ENCODE measurements at places on chromosomes 13 and 19.

GRCh38 chr19:13127811-13128575 lies 9.9 kb downstream of the NACC1 start:
- DNase-seq: no peak

- DNase-seq: no peak
These were observed 61.2 kb upstream of the WDFY2 start for GRCh38 chr13:51523082-51523518.

GRCh38 chr13:73684286-73684685 lies 449.9 kb downstream of the KLF12 start:
- no peak for DNase-seq

GRCh38 chr13:105452895-105453294 lies 1082.6 kb downstream of the EFNB2 start:
- DNase-seq: no peak

DNA sequence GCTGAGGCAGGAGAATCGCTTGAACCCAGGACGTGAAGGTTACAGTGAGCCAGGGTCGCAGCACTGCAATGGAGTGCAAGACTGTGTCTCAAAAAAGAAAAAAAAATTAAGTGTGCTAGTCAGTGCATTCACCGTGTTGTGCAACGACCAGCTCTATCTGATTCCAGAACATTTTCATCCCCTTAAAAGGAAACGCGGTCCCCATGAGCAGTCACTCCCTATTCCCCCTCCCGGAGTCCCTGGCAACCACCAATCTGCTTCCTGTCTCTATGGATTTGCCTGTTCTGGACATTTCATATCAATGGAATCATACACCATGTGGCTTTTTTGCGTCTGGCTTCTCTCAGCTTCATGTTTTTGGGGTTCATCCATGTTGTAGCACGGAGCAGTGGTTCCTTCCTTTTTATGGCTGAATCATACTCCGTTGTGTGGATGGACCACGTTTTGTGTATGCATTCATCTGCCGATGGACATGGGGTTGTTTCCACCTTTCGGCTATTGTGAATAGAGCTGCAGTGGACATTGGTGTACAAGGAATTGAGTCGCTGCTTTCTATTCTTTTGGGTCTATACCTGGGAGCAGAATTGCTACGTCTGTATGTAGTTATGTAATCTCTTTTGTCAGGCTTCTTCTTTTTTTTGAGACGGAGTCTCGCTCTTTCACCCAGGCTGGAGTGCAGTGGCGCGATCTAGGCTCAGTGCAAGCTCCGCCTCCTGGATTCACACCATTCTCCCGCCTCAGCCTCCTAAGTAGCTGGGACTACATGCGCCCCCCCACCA lies 19.8 kb downstream of the MYO9B start:
- no peak for DNase-seq

DNA sequence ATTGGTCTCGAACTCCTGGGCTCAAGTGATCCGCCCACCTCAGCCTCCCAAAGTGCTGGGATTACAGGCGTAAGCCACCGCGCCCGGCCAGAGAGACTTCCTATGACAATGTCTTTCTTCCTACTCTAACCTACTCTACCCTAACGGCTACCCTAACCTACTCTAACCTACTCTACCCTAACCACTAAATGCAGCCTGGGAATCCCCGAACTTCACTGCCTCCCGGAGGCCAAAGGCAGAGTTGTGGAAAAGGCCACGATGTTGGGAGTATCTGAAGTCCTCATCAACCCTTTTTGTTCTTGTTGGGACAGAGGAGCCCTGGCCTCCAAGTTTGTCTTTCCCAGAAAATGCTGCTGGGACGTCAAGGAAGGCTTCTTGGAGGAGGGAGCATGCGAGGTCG lies 967 bp upstream of the NR2C2AP start:
- DNase-seq: no peak

- no peak for DNase-seq
These were observed 18.8 kb downstream of the SMG9 start for GRCh38 chr19:43735957-43736356.

DNA sequence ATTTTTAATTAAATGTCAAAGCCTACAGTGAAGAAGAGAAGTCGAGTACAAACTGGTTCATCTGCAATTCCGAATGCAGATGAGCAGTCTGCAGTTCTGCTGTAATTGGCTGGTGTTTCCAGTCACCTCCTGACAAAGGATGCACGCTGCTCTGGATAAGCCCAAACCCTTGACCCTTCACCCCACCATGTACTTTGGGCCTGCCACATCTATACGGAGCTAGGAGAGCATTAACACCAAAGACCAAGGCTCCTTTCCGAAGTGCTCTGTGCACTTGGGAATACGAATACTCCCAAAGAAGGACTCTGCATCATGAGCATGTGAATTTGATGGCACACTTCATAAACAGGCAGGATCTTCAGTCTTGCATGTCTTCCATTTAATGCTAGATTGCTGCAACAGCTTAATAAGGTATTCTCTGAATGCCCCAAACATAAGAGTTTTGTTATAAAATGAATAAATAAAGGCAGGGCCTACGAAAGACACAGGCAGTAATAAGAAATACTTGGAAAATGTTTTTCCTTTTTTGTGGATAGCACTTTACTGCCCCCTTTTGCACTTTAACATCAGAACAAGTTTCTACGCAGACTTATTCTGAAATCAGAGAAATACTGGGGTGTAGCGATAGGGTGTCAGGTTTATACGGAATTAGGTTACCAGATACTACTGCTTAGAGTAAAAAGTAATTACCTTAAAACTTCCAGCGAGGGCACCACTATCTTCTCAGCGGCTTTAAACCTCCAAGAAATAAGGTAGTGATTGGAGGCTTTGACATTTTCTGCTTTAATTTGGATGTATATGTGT lies 15.0 kb downstream of the EFNB2 start:
- DNase-seq: no peak

DNA sequence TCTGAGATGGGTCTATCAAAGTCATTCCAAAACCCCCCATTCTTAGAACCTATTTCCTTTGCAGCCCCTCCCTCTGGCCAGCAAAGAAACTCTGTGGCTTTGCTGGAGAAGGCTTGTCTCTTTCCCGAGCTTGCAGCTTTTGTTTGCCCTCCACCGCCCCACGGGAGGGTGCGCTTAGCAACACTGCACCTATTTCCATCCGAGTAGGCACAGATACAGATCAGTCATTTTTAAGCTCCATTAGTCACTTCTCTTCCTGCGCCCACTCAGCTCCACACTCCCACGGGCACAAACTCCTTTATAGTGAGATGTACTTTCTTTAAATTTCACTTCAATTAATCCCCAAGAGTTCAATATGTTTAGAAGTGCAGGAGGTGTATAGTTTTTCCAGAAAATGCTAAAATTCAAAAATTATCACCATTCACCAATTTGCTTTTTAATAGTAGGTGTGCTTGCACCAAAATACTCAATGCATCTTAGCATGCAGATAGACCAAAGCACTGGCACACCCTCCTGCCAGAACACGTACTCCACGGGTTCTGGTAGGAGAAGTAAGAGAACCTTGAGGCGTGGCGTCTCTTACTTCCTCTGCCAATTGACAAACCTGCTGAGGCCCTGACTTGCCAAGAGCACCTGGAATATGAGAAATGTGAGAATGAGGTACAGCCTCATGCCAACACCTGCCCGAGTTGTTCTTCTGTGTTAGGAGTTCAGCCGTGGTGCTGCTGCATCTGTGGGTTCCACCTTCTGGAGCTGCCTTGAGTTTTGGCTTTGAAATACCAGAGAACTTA lies 183.7 kb downstream of the TEX29 start:
- DNase-seq: no peak

GRCh38 chr19:34314437-34315313 lies 50.3 kb upstream of the GPI start:
- DNase-seq: no peak

- no peak for DNase-seq
These were observed 22.8 kb downstream of the ELAVL1 start for GRCh38 chr19:7982651-7983099.

- DNase-seq: no peak
These were observed 51.8 kb upstream of the MYCBP2 start for GRCh38 chr13:77378662-77379061.

DNA sequence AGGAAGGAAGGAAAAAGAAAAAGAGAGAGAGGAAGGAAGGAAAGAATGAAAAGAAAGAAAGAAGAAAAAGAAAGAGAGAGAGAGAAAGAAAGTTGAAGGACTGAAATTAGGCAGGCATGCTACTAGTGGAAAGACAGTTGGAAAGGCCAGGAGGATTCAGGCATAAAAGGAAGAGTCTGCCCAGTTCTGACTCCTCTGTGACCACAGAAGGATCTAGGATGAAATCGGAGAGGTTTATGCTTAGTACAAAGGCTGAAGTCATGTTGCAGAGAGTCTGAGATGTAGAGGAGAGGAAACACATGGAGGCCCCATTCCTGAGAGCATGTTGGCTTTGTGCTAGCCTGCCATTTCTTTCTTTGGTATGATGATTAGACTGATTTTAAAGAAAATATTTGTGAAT lies 246.5 kb upstream of the ARGLU1 start:
- DNase-seq: no peak

DNA sequence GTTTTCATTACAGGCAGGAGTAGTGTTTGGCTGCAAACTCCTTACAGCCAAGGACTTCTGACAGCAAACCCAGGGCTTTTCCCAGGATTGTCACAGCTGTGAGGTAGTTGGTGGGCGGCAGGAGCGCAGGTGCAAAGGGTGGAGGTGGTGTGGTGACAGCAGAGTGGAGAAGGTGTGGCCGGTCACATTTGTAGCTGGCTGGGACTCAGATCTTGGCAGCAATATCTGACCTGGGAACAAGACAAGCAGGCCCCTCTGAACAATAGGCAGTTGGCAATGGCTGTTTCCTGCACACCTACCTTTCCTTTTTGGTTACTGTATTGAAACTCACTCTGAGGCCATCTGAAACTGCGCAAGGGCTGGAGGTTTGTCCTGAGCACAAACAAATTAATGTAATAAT lies 327.3 kb downstream of the COG6 start:
- DNase-seq: no peak

DNA sequence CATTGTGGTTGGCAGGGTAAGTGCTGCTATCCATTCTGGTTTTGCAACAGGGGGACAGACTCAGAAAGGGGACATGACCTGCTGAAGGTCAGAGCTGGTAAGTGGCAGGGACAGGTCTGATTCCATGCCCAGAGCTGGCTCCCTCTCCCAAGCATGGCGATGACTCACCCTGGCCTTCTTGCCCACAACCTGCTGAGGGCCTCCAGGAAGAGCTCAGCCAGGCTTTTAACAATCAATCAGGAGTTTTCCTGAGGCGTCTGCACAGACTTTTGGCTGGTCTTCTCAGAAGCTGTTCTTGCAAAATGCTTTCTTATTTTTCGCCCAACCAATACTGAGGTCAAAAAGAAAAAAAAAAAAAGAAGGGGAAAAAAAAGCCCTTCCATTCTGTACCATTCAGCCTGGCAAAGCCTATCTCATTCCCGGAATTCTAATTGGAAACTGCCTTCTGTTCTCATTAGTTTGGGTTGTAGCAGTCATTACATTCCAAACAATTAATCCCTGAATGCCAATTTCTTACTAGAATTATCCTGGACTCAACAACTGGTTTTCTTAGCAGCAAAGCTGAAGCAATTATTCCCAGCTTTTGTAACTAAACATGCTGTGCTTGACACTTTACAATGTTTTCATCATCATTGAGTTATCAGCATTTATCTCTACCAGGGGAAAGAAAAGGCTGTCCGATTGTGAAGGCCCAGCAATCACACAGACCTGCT lies 17.7 kb downstream of the SIAH3 start:
- no peak for DNase-seq

GRCh38 chr13:73261739-73262216 lies 203.0 kb downstream of the KLF5 start:
- DNase-seq: no peak

- DNase-seq: no peak
These were observed 3.5 kb upstream of the SBNO2 start for GRCh38 chr19:1177322-1178114.

- no peak for DNase-seq
These were observed 325.9 kb downstream of the KLF12 start for GRCh38 chr13:73808318-73808717.

- DNase-seq: peak; percentile 95
These were observed 3.6 kb downstream of the PRMT1 start for GRCh38 chr19:49680421-49681351.

GRCh38 chr13:112969692-112970338 lies 801 bp downstream of the MCF2L start:
- no peak for DNase-seq

- no peak for DNase-seq
These were observed 36.2 kb upstream of the LPAR6 start for GRCh38 chr13:48448959-48449614.

DNA sequence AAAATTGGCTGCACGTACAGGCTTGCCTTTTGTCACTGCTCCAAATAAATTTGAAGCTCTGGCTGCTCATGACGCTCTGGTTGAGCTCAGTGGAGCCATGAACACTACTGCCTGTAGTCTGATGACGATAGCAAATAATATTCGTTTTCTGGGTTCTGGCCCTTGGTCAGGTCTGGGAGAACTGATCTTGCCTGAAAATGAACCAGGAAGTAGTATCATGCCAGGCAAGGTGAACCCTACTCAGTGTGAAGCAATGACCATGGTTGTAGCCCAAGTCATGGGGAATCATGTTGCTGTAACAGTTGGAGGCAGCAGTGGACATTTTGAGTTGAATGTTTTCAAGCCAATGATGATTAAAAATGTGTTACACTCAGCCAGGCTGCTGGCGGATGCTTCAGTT lies 16.1 kb upstream of the AKAP11 start:
- DNase-seq: no peak

GRCh38 chr13:85772367-85772766 lies 26.9 kb downstream of the SLITRK6 start:
- DNase-seq: no peak

GRCh38 chr19:43777163-43777695 lies 3.5 kb downstream of the KCNN4 start:
- DNase-seq: no peak

- DNase-seq: peak; percentile 1
These were observed 1124.9 kb downstream of the EFNB2 start for GRCh38 chr13:105410602-105411001.

- no peak for DNase-seq
These were observed 1494.5 kb downstream of the SLITRK5 start for GRCh38 chr13:89165685-89166084.

DNA sequence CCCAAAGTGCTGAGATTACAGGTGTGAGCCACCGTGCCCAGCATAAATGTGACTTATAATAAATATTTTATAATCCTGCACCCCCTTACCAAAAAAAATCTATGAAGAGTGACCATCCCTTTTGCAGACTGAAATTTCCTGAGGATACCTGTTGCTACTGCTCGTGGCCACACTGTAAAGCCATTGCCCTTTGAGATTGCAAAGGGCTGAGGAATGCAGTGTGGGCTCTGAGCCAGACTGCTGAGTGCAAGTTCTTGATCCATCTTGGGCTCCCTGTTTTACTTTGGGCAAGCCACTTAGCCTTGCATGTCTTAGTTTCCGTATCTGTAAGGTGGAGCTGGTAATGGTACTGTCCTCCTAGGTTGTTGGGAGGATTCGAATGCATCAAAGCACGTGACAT lies 23.4 kb downstream of the SIPA1L3 start:
- no peak for DNase-seq

DNA sequence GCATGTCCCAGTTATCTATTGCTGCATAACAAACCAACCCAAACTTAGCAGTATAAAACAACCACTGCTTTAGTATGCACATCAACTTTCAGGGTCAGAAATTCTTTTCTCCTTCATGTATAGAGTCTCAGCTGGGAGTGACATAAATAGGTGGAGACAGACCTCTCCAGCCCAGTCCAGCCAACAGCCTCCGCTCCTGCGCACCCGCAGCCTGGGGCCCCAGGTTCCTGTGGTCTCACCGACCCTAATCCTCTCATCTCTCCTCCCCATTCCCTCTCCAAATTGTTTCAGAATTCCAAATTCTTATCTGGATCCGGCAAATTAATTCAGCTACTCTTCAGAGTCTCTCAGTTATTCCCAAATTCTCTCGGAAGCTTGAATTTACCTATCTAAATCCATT lies 522 bp upstream of the ATP12A start:
- DNase-seq: no peak

Measured in activated T-cell treated with anti-CD3 and anti-CD28 coated beads for 1 hour (primary cell).